ENCODE measurements at places on chromosomes 13 and 19.

- DNase-seq = no peak
Measured at GRCh38 chr19:2475018-2475701, 767 bp upstream of the GADD45B start.

DNA sequence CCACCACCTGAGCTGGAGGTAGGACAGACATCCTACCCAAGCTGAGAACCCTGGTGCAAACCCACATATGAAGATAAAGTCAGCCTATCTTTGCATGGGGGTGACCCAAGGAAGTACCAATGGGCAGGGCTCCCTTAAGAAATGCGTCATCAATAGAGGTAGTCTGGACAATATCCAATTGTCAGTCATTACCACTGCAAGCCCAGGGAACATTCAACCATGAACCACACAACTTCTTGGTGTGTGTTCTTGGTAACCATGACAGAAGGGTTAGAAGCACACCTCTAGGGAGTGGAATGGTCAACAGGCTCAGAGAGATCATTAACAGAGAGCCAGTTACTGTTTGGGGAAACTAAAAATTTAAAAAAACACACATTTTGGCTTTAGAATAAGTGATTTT lies 34.7 kb upstream of the DOCK9 start:
- no peak for DNase-seq

- DNase-seq = no peak
Measured at GRCh38 chr13:40273253-40274025, 393.0 kb downstream of the FOXO1 start.

GRCh38 chr13:65940720-65941119 lies 1289.4 kb downstream of the PCDH9 start:
- DNase-seq = no peak

- no peak for DNase-seq
Measured at GRCh38 chr13:101092985-101093384, 323.3 kb downstream of the NALCN start.

DNA sequence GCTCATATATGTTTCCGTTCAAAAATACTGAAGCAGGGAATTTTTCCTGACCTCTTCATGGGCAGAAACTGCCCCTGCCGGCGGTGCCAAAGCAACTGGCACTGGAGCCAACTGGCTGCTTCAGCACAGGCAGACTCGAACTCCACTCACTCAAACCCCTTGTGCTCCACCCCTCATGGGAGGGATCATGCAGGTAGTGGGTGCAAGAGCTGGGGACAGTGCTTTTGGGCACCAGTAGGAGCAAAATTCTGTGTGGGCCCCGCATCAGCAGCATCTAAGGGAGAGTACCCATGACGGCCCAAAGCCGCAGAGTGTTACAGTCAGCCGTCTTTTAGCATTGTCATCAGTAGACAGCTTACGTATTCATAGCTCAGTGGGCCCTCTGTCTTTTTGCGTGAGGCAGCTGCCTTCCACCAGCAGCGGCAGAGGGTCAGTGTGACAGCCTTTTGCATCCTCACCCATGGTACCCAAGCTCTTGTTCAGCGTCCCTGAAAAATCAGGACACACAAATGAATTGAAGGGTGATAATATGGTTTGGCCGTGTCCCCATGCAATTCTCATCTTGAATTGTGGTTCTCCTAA lies 393.8 kb downstream of the SLITRK6 start:
- no peak for DNase-seq

- no peak for DNase-seq
Measured at GRCh38 chr19:32318884-32319520, 26.4 kb upstream of the ZNF507 start.

DNA sequence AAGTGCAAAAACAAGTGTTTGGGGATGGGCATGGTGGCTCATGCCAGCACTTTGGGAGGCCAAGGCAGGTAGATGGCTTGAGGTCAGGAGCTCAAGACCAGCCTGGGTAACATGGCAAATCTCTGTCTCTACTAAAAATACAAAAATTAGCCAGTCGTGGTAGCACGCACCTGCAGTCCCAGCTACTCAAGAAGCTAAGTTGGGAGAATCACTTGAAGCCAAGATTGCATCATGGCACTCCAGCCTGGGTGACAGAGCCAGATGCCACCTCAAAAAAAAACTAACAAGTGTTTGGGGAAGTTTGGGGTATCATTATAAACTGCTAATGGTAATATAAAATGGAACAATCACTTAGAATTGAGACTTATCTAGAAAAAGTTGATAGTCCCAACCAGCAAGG lies 24.6 kb downstream of the XPO4 start:
- no peak for DNase-seq
